ENCODE measurements at places on chromosomes 7 and 10.

DNA sequence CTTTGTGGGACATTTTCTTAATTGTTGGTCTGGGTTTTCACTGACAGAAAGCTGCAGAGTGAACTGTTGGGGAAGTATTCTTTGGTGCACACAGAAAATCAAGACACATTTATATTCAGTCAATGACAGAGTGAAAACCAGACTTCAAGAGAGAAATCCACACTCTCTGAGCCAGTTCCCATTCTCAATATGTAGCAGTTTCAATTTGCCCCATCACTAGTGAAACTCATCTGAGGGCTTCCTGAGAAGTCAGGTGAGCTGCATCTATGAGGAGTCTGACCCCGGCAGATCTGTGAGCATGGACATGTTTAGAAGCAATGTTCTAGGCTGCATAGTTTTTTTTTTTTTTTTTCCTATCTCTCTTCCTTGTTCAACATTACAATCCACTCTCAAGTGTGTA lies 163.7 kb upstream of the AHR start:
- DNase-seq: no peak

GRCh38 chr7:35729061-35729783 lies 34.3 kb upstream of the HERPUD2 start:
- no peak for DNase-seq

- DNase-seq: no peak
These were observed 34.2 kb upstream of the IGFBP3 start for GRCh38 chr7:45955286-45955685.

GRCh38 chr10:110641256-110641655 lies 2.9 kb upstream of the RBM20 start:
- DNase-seq: no peak

GRCh38 chr7:106377847-106378361 lies 93.1 kb upstream of the NAMPT start:
- no peak for DNase-seq

DNA sequence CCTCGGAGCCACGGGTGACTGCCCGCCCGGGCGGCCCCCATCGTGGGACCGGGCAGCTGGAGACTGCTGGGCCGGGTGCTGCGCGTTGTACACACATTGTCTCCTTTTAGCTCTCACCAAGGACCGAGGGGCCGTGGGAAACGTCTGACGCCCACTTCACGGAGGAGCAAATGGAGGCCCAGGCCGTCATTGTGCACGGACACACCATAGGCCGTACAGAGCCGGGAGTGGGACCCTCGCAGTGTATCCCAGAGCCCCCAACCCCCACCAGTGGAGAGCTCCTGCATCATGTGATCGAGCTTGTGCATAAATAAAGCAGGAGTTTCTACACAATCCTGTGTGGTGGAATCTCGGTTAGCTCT lies 722 bp downstream of the DENND10 start:
- no peak for DNase-seq

DNA sequence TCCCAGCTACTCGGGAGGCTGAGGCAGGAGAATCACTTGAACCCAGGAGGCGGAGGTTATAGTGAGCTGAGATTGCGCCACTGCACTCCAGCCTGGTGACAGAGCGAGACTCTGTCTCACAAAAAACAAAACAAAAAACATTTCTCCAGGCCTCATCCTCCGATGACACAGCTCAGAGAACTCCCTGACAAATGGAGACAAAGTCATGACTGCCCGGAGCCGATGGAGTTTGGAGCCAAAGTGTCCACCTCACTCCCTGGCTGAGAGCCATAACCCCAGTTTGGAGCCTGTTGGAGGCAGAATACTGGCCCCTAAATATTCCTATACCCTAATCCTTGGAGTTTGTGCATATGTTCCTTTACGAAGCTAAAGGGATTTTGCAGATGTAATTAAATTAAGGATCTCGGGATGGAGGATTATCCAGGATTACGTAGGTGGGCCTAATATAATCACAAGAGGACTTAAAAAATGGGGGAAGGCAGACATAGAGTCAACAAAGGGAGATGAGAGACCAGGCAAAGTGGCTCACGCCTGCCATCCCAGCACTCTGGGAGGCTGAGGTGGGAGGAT lies 22.7 kb downstream of the SSC4D start:
- DNase-seq: no peak

DNA sequence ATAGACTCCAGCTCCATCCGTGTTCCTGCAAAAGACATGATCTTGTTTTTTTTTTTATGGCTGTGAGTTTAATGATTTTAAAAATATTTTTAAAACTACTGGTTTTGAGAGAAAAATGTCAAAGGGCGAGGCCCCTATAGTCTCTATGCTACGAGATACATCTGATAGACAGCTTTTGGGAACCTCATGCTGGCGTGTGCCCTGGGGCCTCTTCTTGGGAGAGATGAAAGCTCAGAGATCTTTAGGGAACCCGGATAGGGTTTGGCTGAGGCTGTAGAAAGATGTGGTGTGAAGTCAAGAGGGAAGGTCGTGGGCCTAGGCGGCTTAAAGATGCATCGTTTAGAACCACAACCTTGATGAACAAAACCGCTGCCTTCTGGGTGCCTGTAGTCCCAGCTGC lies 70.2 kb downstream of the PDIA4 start:
- no peak for DNase-seq

DNA sequence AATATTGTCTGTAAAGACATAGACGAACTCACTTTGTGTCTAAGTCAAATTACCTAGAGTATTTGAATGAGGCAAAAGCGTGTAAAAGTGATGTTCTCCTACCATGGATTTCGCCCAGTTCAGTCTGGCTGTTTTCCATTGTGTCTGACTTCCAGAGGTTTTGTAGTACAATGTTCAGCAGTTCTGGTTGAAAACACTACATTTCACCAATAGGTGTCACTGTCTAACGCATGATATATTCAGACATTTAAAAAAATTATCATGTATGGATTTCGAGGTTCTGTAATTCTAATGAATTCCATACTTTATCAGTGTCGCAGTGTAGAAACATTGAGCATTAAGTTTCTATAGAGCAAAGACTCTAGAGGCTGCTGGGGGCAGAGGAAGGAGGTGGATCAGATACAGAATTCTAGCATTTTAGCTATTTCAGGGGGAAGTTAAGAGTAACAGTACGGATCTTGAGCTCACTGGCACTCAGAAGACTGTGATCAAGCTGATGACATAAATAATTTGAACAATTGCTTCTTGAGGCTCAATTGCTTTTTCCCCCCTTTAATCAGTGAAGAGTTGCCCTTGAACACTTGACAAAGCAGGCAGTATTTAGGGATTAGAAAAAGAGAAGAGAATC lies 196.9 kb upstream of the RHOBTB1 start:
- peak; percentile 20 for DNase-seq

DNA sequence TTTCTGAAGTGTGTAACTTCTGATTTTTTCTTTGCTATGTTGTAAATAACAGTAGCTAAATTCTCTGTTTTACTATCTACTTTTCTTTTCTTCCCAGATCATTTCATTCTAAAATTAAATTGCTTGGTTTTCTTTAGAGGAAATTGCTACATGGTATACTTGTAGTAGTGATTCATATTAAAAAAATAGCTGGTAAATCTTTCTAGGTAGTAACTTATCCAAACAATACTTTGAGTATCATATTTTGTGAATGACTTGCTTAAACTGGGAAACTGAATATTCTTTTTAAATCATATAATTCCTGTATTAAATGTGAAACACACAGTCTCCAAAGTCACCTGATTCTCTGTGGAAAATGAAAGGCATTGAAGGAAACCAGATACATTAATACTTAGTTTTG lies 85.5 kb downstream of the ZNRF2 start:
- no peak for DNase-seq

DNA sequence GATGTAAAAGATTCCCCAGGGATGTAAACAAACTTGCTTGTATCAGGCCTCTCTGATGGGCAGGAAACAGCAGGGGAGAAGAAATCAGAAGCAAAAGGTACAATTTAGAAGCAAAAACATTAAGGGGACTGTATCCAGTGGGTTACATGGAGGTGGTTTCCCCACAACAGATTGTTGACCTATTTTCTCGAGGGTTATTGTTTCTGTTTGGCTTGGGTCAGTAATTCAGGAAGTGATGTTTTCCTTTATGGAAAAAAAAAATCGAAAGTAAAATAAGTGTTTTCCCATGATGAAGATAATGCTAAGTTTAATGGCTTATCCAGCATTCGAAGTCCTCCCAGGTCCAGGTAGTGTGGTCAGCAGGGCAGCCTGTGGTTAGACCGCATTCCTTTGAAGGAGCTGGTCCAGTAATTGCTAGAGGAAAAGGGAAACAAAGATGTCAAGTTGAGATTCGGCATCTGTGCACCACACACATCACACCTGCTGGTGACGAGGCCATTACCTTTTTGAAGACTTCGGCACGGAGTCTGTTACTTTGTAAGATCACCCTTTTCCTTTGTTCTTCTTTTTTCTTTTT lies 37.3 kb upstream of the ADAM12 start:
- no peak for DNase-seq

- DNase-seq: no peak
These were observed 240.7 kb downstream of the MGMT start for GRCh38 chr10:129707406-129708388.

DNA sequence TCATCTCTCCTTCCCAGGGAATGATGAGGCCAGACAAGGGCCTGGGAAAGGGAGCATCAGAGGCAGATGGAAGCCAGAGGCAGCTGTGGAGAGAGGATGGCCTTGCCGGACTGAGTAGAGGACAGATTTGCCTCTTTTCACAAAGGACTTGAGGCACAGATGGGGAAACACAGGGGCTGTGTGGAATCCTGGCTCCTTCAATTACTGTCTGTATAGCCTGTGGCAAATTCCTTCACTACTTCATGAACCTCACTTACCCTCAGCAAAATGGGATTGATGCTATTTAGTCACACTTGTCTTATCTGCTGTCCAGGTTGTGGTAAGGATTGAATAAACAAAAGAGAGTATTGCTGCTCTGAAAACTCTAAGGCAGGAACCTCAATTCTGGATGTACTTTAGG lies 40.3 kb downstream of the SLC25A28 start:
- no peak for DNase-seq

GRCh38 chr10:3217301-3217700 lies 44.7 kb upstream of the PITRM1 start:
- DNase-seq: no peak

GRCh38 chr10:69464401-69464800 lies 13.1 kb downstream of the TSPAN15 start:
- DNase-seq: no peak

DNA sequence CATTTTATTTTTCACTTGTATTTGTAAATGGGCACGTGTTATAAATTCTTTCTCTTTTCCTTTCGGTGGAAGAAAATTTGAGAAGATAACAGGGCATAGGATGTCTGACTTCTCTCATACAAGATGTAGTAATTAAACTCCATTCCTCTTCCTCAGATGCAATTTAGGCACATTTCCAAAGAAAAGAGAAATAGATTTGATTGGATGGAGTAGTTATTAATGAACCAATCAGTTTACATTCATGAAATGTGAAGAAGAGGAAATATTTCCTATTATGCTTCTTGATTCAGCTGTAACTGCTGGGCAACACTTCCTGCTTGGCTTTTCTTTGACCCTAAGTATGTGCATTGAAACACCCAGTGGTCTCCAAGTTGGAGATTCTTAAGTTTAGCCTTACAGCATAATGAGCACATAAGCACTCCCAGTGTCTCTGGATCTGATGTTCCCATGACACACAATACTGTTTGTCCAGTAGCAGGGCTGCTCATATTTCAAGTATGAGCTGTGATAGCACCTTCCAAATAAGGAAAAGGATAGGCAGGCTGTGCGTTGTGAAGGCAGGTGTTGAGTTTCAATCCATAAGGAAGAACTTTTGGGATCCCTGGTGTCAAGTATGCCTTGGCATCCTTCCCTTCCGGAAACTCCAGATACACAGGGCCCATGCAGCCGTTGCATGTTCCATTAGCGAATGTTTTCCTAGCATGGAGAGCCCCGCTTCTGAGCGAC lies 33.4 kb upstream of the COBL start:
- no peak for DNase-seq

GRCh38 chr7:30702200-30702599 lies 19.9 kb upstream of the CRHR2 start:
- no peak for DNase-seq

- DNase-seq: peak; percentile 49
These were observed 672 bp downstream of the GTPBP4 start for GRCh38 chr10:988667-989545.

DNA sequence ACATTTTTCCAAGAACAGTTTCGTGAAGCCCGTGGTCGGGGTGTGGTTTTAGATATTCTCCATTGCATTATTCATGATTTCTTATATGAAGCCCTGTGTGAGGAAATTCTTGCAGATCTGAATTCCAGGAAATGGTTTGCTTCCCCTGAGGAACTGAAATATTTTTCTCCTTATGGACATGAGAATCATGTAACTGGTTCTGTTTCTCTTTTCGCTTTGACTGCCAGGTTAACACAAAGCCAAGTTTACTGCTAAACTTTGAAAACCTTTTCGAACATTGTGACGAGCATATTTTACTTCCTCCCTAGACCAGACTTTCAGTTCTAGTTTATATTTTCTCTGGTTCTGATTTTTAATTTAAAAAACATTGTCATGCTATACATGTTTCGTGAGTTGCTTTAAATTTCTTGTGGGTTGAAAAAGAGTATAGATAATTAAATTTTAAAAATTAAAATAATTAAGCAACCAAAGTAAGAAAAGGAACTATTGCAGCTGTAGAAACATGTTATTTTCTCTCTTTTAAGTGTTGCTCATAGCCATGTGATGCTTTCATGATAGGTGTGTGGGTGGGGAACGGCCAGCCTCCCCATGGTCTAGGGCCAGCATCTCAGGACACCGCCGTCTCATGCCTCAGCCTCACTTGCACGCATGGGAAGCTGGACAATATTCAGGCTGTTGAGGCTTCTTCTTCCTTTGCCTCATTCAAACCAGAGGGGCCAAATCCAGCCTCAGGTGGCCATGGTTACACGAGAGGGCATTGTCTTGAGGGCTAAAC lies 97.1 kb downstream of the CREB5 start:
- no peak for DNase-seq

GRCh38 chr7:26659121-26659520 lies 205.3 kb downstream of the SKAP2 start:
- DNase-seq: no peak

GRCh38 chr10:130257897-130258296 lies 121.7 kb downstream of the GLRX3 start:
- DNase-seq: no peak

- DNase-seq: no peak
These were observed 198.4 kb downstream of the TPST1 start for GRCh38 chr7:66403564-66403963.

- DNase-seq: no peak
These were observed 142.0 kb downstream of the NOC3L start for GRCh38 chr10:94220717-94221116.

DNA sequence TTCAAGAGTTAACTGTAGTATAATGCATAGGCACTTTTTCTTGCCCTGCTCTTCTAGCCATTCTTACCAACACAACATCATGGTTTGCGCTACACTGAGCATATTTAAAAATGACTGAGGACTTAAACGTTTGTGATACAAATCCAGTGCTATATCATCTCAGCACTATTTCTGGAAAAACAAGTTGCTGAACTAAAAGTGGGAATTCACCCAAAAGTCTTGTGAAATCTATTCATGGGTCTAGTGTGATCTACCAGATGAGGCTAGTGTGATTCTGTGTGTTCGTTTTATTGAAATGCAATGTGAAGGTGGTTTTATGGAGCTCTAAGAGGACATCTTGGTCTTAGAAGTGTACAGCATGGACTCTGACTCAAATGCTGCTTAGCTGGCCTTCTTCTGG lies 584.6 kb upstream of the POM121L12 start:
- no peak for DNase-seq

Measured in NCI-H446 (cell line).